Immature natural killer cell (primary cell): ENCODE measurements at places on chromosomes 5 and 9. TPM values are rescaled to one million over a fixed set of nuclear protein-coding genes. Genes with fewer than 3 reads are reported as not detected.

GRXCR2 gene
- polyA plus RNA-seq: not detected

GRCh38 chr5:176743868-176744583 lies 66.3 kb upstream of the UNC5A start:
- peaks cover 17% of the 10 kb centered on the region for H3K27me3 ChIP-seq
- H3K4me1 ChIP-seq: peaks cover 45% of the 10 kb centered on the region
- peak overlapping the region; percentile 27 for H3K4me3 ChIP-seq

- H3K27ac ChIP-seq: no peak overlapping the region
- DNase-seq: no peak
- peaks cover 2% of the 10 kb centered on the region for H3K27me3 ChIP-seq
- H3K4me1 ChIP-seq: peaks cover 10% of the 10 kb centered on the region
Observed at GRCh38 chr5:143629871-143630659, 181.9 kb upstream of the HMHB1 start.

IFNA21 gene
- not detected for polyA plus RNA-seq

GRCh38 chr9:34025062-34025461 lies 23.6 kb downstream of the UBAP2 start:
- no peak for DNase-seq
- no peaks in the 10 kb centered on the region for H3K36me3 ChIP-seq
- H3K4me1 ChIP-seq: no peaks in the 10 kb centered on the region
- no peaks in the 10 kb centered on the region for H3K27me3 ChIP-seq

GLRA1 gene
- polyA plus RNA-seq: not detected

- peaks cover 2% of the 10 kb centered on the region for H3K27me3 ChIP-seq
- DNase-seq: no peak
- no peaks in the 10 kb centered on the region for H3K4me1 ChIP-seq
- H3K36me3 ChIP-seq: no peaks in the 10 kb centered on the region
Observed at GRCh38 chr5:4720831-4721230, 419.3 kb upstream of the ADAMTS16 start.

GZMA gene
- polyA plus RNA-seq: 2,482 TPM

- DNase-seq: no peak
- peaks cover 1% of the 10 kb centered on the region for H3K27me3 ChIP-seq
- H3K27ac ChIP-seq: no peak overlapping the region
- no peaks in the 10 kb centered on the region for H3K4me1 ChIP-seq
- no peaks in the 10 kb centered on the region for H3K36me3 ChIP-seq
- H3K4me3 ChIP-seq: no peak overlapping the region
Observed at GRCh38 chr5:2522372-2522771, 229.1 kb downstream of the IRX2 start.

GRCh38 chr5:156164306-156164705 lies 162.7 kb upstream of the SGCD start:
- H3K27me3 ChIP-seq: no peaks in the 10 kb centered on the region
- H3K4me1 ChIP-seq: no peaks in the 10 kb centered on the region
- H3K36me3 ChIP-seq: no peaks in the 10 kb centered on the region
- H3K27ac ChIP-seq: no peak overlapping the region
- DNase-seq: no peak

DAP gene
- 43.1 TPM for polyA plus RNA-seq

GRCh38 chr9:136242248-136242647 lies 3.4 kb downstream of the QSOX2 start:
- H3K27ac ChIP-seq: no peak overlapping the region
- H3K4me3 ChIP-seq: peak overlapping the region; percentile 13
- H3K36me3 ChIP-seq: no peaks in the 10 kb centered on the region
- DNase-seq: no peak
- H3K27me3 ChIP-seq: peaks cover 3% of the 10 kb centered on the region

DNA sequence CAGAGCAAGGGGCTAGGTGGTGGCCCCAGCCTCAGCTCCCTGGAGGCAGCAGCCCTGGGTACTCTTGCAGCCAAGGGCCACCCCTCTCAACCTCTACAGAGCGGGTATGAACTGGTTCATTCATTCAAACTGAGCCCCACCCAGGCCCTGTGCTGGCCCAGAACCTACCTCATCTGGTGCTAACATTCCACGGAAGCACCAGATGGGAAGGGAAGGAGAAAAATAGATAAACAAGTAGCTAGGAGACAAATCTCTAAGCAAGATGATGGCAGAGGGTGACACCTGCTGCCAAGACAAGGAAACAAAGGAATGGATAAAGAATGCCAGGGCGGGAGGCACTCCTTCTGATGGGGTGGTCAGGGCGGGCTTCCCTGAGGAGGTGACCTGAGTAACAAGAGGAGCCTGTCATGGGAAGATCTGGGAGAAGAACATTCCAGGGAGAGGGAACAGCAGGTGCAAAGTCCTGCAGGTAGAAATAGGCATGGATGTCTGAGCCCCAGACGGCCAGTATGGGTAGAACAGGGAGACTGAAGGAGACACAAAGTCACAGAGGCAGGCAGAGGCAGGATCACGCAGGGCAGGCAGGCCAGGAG lies 6.1 kb downstream of the ST6GALNAC4 start:
- H3K27me3 ChIP-seq: peaks cover 11% of the 10 kb centered on the region
- peaks cover 8% of the 10 kb centered on the region for H3K36me3 ChIP-seq
- H3K4me1 ChIP-seq: peaks cover 29% of the 10 kb centered on the region

DNA sequence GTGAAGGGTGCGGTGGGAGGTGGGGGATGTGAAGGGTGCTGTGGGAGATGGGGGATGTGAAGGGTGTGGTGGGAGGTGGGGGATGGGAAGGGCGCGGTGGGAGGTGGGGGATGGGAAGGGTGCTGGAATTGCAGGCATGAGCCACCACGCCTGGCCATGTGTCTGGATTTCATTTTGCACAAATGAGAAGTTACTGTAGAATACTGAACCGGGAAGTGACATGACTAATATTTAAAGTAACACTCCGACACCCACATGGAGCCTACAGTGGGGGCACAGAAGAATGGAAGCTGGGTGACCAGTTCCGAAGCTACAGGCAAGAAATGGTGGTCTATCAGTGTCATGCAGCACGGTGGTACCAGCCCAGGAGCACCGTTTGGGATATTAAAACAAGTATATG lies 69.9 kb upstream of the SPTLC1 start:
- no peaks in the 10 kb centered on the region for H3K27me3 ChIP-seq
- DNase-seq: no peak
- no peaks in the 10 kb centered on the region for H3K4me1 ChIP-seq
- no peaks in the 10 kb centered on the region for H3K36me3 ChIP-seq
- no peak overlapping the region for H3K4me3 ChIP-seq

DNA sequence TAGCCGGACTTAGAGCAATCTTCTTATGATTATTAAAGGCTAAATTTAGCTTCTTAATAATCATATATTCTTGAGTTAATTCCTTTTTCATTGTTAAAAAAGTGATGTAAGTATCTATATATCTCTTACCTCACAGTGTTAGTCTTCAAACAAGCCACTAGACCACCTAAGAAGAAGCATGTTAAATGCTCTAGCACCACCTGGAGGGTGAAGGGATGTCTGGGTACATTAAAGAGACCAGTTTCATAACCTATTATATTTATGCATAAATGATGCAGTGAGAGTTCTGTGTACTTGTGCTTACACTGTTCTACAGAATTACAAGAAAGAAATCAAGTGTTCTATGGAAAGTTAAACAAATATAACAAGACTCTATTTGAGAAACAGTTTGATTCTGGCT lies 55.9 kb upstream of the SLCO6A1 start:
- H3K27ac ChIP-seq: no peak overlapping the region
- peaks cover 14% of the 10 kb centered on the region for H3K27me3 ChIP-seq
- no peaks in the 10 kb centered on the region for H3K36me3 ChIP-seq
- H3K4me3 ChIP-seq: no peak overlapping the region
- DNase-seq: no peak
- H3K4me1 ChIP-seq: no peaks in the 10 kb centered on the region

GRCh38 chr9:130608554-130609134 lies 29.3 kb downstream of the FUBP3 start:
- no peak overlapping the region for H3K4me3 ChIP-seq
- peaks cover 18% of the 10 kb centered on the region for H3K36me3 ChIP-seq
- peak overlapping the region; percentile 15 for H3K27ac ChIP-seq
